ENCODE measurements at places on chromosomes 3 and 15.

DNA sequence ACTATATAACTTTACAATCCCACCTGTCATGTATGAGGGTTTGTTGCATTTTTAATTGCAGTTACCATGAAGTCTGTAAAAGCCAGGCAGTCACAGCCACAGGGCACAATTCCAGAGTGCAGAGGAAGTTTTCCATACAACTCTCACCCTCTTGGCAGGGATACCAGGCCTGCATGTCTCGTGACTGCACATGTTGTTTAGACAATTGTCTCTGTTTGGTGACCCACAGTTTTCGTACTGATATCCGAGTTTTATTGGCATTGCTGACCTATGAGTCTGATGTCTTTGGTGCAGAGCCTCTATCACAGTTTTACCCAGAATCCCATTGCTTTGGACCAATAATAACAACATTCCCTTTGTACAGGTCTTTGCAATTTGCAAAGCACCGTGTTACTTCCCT, 24.9 kb upstream of the MYZAP start:
- no peak for DNase-seq

- no peak for DNase-seq
Measured at GRCh38 chr3:36025232-36025631, 355.1 kb upstream of the STAC start.

DNA sequence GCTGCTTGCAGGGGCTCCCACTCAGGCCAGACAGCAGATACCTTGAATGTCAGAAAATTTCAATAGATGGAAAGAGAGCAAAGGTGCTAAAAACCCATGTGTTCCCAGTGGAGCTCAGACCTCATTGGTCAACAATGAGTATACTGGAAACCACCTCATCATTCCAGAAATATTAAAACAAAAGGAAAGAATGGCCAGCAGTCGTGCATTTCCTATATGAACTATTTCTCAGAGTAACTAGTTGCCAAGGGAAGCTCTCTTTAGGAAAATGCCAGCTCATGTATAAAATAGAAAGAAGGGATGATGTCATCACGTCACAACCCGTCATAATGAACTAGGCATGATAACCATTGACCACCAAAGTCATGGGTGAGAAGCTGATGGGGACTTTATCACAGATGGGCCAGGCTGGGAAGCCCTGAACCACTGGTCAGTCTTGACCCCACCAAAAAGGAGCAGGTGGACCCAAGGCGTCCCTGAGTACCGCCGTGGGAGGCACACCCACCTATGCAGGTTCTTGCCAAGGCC, 17.5 kb downstream of the DNAJB8 start:
- no peak for DNase-seq

DNA sequence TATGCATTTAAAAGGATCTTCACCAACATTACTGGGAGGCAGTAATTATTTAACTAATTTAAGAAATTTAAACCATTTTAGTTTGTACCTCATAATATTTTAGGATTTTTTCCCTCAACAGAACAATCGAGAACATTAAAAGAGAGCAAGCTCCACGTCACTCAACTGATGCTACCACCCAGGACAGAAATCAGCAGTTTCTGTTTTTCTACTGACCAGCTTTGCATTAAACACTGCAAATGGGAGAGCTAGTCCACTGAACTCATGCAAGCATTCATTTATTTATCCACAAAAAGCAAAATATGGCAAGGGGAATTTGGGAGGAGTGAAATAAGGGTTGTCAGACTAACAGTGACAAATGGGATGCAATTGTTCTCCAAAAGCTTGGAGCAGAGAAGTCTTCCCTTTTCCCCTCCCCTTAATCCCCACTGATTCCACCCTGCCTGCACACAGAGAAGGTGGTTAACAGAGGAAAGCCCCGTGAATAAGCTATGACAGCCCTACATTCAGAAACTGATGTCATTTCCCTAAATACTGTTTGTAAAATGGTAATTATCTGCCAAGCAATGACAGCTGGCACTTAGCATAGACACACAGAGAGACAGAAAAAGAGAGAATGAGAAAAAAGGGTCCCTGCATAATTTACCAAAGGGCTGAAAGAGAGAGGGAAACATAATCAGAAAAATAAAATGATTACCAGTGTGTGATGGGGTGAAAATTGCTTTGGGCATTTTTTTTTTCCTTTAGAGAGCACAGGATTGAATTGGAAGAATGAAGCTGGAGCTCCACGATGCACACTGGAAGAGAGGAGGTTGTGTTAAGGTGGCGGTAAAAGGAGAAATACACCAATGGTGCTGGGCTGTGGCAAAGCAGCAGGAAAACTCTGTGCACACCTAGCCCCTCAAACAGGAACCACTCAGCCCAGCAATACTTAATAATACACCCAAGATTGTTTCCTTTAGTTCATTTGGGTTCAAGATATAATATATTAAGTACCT, 777.4 kb downstream of the TUSC7 start:
- DNase-seq = no peak

DNA sequence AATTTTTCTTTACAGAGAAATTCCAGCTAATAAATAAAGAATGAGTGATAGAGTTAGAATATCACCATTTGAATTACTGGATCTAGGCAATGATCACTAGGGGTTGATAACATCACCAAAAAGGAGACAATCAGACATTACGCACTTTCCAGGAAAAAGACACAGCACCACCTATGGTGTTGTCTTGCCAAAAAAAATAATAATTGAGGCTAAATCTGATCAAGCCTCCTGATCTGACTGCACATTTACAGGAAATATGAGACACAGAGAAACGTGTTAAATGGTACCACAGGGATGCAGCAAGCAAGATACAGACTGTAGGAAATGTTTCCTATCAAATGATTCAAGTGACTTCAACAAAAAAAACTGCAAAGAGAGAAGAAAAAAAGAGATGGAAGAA, 92.8 kb downstream of the EOMES start:
- no peak for DNase-seq

Data from left hindlimb (tissue), 1 donor.